ENCODE measurements at places on chromosomes 7 and 10.
A peak's percentile ranks its signal among the peaks of the same experiment; 100 is the strongest.

- no peak for DNase-seq
Measured at GRCh38 chr10:23325132-23325531, 19.5 kb downstream of the C10orf67 start.

DNA sequence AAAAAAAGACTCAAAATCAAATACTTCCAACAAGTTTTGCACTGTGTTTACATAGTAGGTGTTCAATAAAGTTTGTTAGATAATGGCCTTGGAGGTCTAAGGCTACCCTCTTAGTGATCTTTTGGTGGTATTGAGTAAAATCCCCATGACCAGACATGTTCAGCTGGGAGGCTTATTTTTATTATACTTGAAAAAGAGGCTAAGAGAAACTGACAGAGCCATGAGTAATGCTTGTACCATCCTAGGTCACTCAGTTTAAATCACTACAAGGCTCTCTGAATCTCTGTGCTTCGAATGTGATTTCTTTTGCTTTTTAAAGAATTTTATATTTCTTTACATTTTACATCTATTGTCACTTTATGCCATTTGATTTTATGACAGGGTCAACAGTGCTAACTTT lies 90.5 kb downstream of the TWIST1 start:
- DNase-seq: no peak

GRCh38 chr7:159061674-159062212 lies 82.9 kb downstream of the VIPR2 start:
- no peak for DNase-seq

DNA sequence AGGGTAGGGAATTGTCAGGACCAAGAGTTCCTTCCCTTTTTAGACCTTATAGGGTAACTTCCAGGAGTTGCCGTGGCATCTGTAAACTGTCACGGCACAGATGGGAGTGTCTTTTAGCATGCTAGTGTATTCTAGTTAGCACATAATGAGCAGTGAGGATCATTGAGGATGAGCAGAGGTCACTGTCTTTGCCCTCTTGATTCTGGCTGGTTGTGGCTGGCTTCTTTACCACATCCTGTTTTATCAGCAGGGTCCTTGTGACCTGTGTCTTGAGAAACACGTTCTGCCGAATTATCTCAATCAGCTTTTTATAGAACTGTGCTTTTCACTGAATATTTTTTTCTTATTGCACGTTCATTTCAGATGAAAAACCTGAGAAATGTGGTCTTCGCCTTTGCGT lies 41.5 kb downstream of the MINPP1 start:
- DNase-seq: peak; percentile 89

DNA sequence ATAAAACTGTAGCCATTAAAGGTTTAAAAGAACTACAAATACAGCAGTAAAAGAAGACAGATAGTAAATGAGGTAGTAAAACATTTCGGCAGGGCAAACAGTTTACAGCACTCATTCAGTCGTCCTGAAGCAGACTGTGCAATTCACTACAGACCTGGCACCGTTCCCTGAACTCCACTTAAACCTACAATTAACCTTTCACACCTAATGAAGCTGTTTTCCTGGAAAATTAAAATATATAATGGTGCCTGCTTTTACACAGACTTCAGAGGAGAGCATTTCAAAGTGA lies 335.3 kb downstream of the GFRA1 start:
- no peak for DNase-seq

DNA sequence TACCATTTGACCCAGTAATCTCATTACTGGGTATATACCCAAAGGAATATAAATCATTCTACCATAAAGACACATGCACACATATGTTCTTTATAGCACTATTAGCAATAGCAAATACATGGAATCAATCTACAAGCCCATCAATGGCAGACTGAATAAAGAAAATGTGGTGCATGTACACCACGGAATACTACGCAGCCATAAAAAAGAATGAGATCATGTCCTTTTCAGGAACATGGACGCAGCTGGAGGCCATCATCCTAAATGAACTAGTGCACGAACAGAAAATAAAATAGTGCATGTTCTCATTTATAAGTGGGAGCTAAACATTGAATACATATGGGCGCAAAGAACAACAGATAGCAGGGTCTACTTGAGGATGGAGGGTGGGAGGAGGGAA lies 26.6 kb downstream of the NRP1 start:
- no peak for DNase-seq

DNA sequence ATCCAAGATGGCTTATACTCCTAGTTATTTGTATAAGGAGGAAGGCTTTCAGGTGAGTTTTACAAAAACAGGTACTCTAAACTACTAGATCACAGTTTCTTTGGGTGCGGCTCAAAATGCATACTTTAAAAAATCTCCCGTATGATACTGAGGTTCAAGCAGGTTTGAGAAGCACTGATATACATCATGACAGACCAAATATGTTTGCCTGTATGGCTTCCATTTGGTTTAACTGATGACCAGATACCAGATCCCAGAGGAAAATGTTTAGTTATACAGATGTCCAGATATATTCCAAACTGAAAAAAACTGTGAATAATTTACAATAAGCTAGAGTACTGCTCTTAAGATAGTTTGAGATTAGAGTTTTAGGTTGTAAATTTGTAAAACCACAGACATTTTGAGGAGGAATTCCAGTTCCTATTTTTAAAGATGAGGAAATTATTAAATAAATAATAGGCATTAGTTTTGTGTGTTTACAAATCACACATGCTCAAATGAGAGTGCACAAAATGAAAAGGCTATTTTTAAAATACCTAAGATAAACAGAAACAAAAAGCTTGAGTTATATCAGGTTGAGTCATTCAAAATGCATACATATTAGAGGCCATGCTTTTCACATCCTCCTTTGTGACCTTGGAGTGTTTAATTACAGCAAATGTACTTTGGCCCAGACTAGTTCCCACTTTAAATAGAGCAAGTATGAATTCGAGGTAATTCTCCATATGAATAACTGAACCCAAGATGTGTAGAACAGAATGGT lies 60.5 kb downstream of the SEMA3C start:
- DNase-seq: no peak
